Astrocyte of the cerebellum (primary cell): ENCODE measurements at places on chromosomes 3 and 15.
A peak's percentile ranks its signal among the peaks of the same experiment; 100 is the strongest.

- DNase-seq, result no peak
These were observed 135.0 kb downstream of the SPATA16 start for GRCh38 chr3:173006006-173006405.

GRCh38 chr3:191235331-191236314 is 36.6 kb downstream of the OSTN start:
- peak; percentile 55 for DNase-seq

GRCh38 chr15:101123222-101123910 is 128.5 kb downstream of the CHSY1 start:
- DNase-seq, result no peak

- DNase-seq, result no peak
These were observed 17.1 kb upstream of the TPM1 start for GRCh38 chr15:63025460-63025859.

- DNase-seq, result no peak
These were observed 29.0 kb downstream of the TMCC1 start for GRCh38 chr3:129864519-129864918.

DNA sequence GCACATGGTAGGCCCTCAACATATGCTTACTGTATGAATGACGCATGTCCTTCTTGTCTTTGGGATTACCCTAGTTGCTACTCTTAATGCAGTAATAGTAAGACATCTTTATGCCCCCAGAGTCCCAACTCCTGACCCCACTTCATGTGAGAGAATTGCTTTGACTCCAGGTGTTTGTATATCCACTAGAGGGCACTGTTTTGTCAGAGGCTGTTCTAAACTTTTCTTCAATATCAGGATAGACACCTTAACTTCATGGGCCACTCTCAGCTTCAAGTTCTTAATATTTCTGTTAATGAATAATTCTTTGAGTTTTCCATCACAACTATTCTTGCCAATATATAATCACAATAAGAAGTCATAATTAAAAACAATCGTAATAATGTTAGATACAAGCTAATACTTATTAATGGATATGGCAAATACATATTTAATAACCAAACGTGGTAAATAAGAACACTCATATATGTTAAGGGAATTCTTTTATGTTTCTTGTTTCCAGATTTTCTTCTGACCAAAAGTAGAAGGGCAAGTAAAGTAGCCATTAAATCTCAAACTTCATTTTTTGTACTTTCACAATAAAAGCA is 337.2 kb upstream of the DNAJC19 start:
- DNase-seq, result peak; percentile 23

DNA sequence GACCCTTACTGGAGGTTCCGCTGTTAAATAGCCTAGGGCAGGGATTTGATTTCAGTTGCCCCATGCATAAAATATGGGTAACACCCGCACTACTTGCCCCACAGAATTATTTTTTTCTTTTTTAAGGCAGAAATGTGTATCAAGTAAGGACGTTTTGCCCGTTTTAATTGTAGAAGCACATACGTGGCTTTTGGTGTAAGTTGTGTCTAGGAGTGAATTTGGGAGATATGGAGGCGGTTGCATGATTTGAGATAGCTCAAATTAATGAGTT is 636 bp upstream of the LRRC58 start:
- no peak for DNase-seq
